ENCODE measurements at places on chromosomes 3 and 15.

GRCh38 chr3:105222568-105223093 lies 144.1 kb upstream of the ALCAM start:
- no peak for DNase-seq

GRCh38 chr3:131907796-131908195 lies 127.0 kb downstream of the CPNE4 start:
- DNase-seq = no peak

DNA sequence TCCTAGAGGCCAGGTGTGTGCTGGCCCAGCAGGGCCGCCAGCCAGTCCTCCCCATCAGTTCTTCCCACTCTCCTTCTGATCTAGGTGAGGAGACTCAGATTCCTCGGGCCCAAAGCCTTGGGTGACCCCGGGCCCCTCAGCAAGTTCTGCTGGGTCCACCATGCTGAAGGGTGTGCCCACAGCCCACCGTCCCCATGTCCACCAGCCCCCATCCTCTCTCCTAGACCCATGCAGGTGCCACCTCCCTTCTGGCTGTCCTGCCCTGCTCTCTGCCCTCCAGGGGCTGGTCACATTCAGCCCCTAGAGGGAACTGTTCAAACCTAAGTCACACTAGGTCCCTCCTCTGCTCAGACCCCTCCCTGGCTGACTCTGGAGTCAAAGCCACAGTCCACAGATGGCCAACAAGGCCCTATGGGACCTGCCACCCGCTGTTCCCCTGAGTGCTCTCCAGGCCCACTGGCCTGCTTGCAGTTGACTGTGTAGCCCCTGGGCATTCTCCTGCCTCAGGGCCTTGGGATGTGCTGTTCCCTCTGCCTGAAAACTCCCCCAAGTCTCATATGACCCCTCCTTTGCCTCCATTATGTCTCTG lies 878 bp upstream of the TLR9 start:
- no peak for DNase-seq

- no peak for DNase-seq
Measured at GRCh38 chr15:91043202-91043874, 20.9 kb upstream of the VPS33B start.

DNA sequence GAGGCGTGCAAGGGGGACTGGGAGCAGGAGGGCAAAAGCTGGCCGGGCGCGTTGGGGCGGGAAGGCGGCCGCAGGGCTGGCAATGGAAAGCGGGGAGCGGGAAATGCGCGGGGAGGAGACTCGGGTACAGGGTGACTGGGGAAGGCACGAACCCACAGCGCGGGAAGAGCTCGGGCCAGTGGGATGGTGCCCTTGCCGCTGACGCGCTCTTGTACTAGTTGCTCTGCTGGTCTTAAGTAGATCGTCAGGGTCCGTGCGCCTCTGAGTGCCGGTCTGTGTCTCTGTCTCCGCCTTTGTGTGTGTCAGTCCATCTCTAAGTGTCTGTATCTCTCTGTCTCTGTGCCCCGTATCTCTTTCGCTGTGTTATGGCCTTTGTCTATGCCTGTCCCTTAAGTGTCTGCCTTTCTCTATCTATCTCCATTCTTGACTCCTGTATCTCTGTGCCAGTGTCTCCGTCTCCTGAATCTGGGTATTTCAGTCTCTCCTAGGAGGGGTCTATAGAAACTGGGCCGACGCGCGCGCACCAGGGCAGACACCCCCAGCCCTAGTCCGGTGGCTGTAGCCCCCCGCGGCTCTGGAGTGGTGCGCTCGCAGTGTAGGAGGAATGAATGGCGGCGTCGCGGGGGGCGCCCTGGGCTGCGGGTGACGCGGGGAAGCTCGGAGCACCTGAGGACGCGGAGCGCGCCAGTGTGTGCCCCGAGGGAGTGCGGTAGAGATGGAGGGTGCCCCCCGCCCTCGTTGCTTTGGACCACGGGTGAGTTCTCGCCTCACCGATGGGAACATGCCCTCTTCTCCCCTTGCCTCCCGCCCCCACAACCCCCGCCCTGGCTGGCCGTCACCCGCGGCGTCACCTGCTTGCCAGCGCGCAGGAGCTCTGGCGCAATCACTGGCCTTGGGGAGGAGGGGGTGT lies 756 bp upstream of the CAMK2N2 start:
- DNase-seq = no peak

DNA sequence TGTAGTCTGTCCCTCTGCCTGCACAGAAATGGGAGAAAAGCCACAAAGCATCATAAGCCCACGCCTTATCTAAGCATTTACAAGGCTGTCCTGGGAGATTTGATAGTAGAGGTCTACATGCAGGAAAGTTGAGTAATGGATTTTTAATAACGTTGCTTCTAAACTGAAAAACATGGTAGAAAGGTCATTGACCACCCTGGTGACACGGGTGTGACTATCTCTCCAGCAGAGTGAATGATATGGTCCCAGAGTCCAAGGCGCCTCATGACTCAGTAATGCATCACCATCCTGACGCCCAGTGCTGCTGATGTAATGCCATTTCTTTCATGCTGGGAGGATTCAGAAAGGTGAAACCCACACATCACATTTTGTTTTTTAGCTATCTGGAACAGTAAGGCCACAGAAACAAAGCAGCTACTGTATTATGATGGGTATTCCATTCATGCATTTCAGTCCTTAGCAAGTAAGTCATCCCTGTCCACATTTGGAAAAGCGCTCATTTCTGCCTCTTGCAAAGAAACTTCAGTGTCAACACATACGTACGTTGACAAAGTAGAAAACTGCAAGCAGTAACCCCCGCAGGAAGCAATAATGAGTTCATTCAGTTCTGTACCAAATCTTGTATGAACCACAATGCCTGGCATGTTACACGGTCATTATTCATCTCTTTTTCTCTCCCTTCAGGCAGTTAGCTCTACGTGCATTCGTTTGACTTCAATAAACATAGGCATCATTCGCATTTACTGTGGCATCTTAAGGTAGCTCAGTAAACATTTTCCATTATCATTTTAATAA lies 483.5 kb downstream of the GABRG3 start:
- peak; percentile 11 for DNase-seq

- DNase-seq = no peak
Measured at GRCh38 chr15:85771781-85772445, 22.8 kb downstream of the KLHL25 start.

DNA sequence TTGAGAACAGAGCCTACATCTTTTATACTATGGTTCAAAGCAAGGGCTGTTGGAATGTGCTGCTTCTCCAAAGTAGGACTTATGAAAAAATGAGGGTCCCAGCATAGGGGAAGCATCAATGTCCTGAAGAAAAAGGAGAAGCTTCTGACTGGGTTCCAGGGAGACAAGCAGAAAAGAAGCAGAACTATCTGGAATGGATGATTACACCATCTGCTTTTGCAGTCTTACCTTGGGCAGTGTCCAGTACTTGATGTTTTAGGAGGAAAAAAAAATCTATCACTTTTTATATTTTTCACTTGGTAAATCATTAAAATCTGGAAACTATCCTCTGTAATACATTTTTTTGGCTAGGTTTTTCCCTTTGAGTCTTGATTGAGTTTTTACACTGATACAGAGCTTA lies 57.9 kb upstream of the DPH6 start:
- no peak for DNase-seq

- DNase-seq = no peak
Measured at GRCh38 chr15:68450192-68450591, 18.2 kb upstream of the ITGA11 start.

GRCh38 chr15:69525543-69525942 lies 72.9 kb downstream of the RPLP1 start:
- DNase-seq = no peak

- DNase-seq = no peak
Measured at GRCh38 chr15:54089776-54090175, 111.5 kb downstream of the UNC13C start.

GRCh38 chr15:43932907-43933306 lies 106.1 kb downstream of the WDR76 start:
- DNase-seq = no peak

- peak; percentile 76 for DNase-seq
Measured at GRCh38 chr3:119643528-119643927, 16.9 kb downstream of the POPDC2 start.

GRCh38 chr15:68559345-68560310 lies 19.2 kb upstream of the CORO2B start:
- DNase-seq = no peak

DNA sequence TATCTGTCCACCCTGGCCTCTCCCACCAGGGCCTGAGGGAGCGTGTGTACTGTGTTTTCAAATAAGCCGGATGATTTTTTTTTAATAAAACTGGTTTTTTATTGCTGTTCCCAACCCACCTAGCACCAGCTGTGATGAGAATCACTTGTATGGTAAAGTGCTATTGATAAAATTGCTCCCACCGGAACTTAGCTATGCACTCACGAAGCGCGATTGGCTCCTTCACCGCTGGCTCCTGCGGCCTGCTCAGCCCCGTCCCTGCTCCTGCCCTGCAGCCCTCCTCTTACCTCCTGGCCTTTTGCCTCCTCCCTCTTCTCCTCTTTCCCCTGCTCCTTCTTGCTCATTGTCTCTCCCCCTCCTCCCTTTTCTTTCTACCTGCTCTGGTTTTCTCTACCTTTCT lies 183.7 kb downstream of the TLE3 start:
- no peak for DNase-seq
